ENCODE measurements at places on chromosomes 7 and 10. TPM values are rescaled to one million over a fixed set of nuclear protein-coding genes. Genes with fewer than 3 reads are reported as not detected.

Gene CNPY1
- total RNA-seq: not detected

- peak; percentile 77 for DNase-seq
Measured at GRCh38 chr7:71604818-71605414, 473.0 kb downstream of the GALNT17 start.

- no peak for DNase-seq
Measured at GRCh38 chr10:119323085-119324016, 116.0 kb downstream of the GRK5 start.

DNA sequence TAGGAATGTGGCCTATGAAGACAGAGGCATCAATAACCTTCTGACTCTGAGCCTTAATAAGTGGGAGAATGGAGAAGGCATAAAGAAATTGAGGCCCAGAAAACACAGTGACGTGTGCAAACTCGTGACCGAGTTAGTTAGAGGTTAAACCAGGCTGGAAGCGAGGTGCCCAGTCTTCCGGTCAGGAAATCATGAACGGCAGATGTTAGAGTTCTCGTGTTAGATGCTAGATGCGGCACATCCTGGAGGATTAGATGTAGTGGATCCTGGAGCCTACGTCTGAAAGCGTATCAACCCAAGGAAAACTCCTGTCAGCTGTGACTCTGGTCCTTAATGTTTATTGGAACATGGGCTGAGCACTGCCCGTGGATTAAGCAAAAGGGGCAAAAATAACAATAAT lies 275.9 kb downstream of the TCF7L2 start:
- no peak for DNase-seq

All from LHCN-M2 (cell line).